ENCODE measurements at places on chromosomes 5 and 9.

DNA sequence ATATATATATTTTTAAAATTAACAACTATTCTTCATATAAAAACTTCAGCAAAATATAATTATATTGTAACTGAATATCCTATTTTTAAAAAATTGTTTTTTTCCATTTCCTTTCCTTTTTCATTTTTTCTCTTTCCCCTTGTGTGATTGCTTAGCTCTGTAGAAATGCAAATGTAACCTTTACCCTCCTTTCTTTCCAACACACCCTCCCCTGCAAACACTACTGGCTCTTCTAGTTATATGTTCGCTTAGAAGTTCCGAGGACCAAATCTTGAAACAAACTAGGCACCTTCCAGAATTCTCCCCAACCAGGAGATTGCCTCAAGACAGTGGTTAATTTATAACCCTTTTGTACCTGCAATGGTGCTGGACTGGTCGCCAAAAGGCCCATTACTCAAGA, 1980.0 kb upstream of the CDH6 start:
- DNase-seq, result no peak

DNA sequence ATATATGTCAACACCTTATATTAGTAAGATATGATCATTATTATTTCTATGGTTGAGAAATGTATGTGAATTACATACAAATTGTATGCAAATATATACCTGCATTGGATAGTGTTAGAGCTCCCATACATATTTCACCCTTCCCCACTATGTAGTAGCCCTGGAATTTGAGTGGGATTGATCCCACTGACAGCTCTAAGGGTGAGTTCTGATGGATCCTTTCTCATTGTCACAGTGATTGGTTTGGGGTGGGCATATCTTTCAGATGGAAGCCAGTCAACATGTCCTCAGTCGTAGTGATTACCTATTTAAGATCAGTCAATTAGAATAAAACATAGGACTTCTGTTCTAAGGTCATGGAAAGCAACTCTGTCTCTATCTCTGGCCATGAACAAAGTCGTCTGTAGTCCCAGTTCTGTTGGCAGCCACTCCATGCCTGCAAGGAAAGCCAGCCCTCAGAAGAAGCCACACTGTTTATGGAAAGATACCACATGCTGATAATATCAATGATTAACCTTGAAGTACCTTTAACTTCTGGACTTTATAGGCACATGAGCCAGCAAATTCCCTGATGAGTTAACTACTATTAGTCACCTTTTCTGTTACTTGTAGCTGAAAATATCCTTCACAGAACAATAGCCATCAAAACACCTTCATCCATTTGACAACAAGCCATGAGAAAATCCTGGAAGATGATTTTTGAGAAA, 5.1 kb upstream of the CCDC192 start:
- no peak for DNase-seq

GRCh38 chr5:95043234-95043633, 241.7 kb downstream of the MCTP1 start:
- no peak for DNase-seq

- DNase-seq, result no peak
Observed at GRCh38 chr9:14383294-14383693, 69.4 kb upstream of the NFIB start.

DNA sequence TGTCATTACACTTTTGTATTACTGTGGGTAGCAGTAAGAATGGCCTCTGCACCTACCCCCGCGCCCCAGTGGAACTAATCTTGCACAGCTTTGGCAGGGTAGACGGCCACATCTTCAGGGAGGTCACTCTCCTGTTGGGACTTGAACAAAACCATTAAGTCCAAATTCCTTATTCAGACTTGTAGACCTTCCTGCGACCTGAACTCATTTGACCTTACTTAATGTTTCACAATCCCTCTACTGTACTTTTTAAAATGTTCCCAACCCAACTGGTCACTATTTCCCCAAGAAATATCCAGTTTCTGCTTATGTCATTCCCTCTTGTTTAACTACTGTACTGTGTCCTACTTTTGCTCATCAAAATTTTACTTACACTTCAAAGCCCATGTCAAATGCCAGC, 5.3 kb upstream of the FAM120AOS start:
- no peak for DNase-seq

GRCh38 chr5:91212714-91213092, 170.4 kb downstream of the ARRDC3 start:
- no peak for DNase-seq

DNA sequence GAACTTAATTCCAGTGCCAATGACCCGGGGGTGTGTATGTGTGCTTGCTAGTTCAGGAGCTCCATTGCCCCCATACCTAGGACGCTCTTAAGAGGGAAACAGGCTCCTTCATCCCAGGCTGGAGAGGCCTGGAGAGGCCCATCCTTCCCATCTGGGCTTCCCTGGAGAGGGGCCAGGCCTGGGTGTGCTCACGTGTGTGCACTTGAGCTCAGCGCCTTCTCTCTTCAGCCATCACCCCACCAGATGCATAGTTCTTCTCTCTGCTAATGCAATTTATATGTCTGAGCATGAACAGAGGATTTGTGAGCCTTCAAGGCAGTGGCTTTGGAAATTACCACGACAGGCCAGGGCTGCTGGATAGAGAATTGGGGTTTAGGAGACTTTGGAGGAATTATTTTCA, 48.6 kb upstream of the SHB start:
- DNase-seq, result peak; percentile 64

- DNase-seq, result no peak
Observed at GRCh38 chr5:159005062-159005461, 94.7 kb downstream of the EBF1 start.

- DNase-seq, result no peak
Observed at GRCh38 chr5:40404613-40405012, 275.1 kb upstream of the PTGER4 start.

DNA sequence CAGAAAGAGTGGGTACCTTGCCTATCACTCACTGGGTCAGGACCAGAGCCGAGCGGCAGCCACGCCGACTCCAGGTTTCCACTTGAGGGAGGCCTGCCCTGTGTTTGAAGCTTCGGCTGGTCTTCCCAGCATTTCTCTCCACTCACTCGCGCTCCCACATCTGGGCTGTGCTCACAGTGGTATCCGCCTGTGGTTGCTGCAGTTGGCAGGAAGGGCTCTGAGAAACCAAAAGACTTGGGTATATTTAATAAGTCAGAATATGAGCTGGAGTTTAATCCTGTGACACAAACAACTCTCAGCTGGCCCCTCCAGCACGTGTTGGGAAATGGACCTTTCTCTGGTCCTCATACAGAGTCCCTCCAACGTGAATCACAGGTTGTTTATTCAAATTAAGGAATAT, 70.9 kb downstream of the SPRY4 start:
- DNase-seq, result no peak

GRCh38 chr5:170756691-170757090, 26.8 kb upstream of the GABRP start:
- DNase-seq, result no peak
